ENCODE measurements at places on chromosomes 6 and 20.
A peak's percentile ranks its signal among the peaks of the same experiment; 100 is the strongest.

- no peak for DNase-seq
Observed at GRCh38 chr20:58869662-58870227, 17.2 kb downstream of the GNAS start.

DNA sequence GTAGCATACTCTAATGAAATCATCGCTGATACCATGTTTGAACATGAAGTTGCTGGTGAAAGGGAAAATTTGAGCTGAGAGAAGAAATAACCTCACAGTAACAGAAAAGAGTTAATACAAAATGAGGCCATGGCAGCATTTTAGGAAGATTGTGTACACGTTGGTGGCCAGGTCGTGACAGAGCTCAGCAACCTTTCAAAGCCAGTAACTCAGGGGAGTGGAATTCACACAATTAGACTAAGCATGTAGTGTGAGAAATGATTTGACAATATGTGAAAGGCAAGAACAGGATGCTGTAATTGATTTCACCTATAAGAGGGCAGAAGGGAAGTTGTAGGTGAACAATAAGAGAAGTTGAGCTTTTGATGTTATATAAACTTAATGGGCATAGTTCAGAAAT, 246.3 kb downstream of the OGFRL1 start:
- DNase-seq = no peak

DNA sequence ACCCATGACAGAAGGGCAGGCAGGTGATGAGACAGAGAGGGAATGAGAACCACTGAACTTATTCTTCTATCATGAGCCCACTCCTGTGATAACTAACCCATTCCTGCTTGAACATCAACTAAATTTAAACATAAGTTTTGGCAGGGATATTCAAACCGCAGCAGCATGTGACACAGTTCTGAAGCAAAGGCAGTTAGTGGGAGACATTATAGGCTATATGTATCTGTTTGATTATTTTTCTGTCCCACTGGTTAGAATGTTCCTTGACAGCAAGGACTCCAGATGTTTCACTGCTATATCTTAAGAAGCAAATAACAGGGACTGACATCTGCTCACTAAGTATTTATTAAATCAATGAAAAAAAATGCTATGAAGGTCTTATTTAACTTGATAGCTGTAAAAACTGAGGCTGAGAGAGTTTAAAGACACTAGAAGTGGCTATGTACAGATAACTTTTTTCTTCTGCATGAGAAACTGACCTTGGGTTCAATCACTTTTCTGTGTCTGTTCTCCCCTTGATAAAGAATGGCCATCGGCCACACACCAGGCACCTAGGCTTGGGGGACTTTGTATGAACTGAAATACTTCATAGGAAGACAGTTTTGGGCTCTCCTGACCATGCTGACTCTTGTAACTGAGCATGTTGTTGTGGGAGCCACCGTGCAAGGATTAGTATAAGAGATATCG, 90.9 kb downstream of the CEP162 start:
- no peak for DNase-seq

DNA sequence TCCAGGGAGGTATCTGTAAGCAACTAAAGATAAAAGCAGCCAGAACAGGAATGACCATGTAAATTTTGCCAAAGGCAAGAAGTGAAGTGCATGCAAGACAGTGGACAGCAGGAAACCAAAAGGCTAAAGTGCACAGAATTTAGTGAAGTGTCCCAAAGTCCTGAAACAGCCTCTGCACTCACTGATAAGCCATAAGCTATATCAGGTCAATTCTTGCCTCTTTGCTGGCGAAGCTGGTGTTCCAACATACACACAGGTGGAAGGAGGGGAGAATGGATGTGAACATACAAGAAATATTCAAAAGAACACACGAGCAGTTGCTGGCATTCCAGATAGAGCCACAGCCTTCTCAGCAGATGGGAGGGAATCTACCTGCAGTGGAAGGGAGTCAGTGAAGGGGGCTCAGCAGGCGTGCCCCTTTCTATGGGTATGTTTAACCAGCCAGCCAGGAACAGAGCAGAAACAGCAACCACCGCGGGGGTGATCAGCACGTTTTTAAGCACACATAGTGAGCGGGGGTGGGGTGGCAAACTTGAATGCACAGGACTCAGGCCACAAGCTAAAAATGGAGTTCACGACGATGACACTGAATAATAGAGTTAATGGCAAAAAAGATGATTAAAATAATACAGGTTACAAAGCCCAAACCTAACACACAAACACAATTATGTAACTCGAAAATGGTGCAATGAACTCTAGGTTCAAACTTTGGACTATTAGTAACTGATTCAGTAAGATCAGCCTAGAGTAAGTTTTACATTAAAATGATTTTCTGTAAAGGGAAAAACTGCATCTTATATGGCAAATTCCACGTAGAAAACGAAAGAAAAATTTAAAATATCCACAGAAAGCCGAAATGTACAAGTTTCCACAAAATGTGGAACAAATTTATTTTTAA, 1.2 kb downstream of the ECI2 start:
- DNase-seq = peak; percentile 40

DNA sequence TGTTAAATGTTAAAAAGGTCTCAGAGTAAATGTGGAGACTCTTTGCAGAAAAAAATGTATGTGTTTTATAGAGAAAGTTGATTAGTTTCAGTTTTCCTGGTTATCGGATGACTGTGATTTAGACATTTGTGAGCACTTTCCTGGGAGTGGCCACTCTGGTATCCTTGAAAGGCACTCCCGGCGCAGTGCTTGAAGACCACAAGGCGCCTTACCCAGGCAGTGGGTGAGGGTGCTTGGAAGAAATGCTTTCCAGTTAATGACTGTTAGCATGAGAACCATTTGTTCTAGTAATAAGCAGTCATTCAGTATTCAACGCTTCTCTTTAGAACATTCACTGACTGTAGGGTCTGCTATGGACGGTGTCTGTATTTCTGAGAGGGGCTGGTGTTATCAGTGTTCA, 7.2 kb downstream of the CDS2 start:
- no peak for DNase-seq

- no peak for DNase-seq
Observed at GRCh38 chr6:169243661-169244060, 10.0 kb downstream of the THBS2 start.

DNA sequence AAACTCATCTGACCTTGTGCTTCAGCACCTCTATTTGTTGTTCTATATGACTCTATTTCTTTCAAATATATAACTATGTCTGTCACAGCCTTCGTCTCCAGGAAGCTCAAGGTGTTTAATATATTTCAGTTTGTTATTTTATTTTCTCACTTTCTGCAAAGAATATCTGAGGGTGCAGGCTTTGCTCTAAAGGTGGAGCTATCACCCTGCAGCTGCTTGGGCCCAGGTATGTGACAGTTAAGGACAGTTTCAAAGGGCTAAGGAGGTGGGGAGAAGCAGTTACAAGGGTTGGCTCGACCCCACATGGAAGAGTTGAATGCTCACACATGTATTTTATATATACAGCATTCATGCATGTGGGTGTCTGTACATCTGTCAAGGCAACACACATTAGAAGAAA, 405.6 kb downstream of the BTBD9 start:
- DNase-seq = no peak

DNA sequence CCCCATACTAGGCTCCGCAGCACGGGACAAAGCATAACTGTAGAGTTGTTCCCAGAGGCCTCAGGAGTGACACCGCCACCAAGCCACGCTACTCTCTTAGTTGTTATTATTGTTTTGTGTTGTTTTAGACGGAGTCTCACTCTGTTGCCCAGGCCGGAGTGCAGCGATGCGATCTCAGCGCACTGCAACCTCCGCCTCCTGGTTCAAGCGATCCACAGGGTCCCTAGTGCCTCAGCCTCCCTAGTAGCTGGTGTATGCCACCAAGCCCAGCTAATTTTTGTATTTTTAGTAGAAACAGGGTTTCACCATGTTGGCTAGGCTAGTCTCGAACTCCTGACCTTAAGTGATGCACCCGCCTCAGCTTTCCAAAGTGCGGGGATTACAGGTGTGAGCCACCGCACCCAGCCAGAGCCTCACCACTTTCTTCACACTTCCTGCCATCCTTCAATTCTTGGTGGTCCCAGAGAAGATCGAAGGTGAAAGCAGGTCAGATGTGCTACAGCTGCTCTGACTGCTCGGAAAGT, 11.8 kb downstream of the RPL7L1 start:
- DNase-seq = no peak

DNA sequence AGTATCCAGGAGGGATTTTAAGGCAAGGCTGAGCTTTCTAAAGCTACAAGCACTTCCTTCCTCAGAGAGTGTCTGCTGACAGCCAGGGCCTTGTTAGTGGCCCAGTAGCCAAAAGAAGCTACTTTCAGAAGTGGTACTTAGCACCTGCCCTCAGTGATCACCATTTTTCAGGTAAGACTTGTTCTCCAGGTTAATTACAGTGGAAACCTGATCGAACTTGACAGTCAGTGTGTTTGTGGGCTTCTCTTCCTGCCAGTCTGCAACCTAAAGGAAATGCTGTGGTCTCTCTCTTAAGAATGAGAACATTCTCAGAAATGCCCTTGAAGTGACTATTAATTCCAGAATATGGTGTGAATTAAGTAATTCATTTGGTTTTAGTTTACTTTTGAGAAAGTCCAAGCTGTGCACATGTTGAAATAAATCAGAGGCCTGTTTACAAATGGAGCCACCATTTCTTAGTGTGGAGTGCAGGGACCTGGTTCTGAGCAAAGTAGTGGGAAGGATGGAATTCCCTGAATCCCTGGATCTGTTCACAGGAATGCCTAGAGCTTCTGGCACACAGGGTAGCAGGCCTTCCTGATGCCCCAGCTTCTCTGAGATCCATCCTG, 185.3 kb upstream of the AGPAT4 start:
- no peak for DNase-seq

GRCh38 chr20:33622705-33623365, 39.3 kb upstream of the C20orf144 start:
- DNase-seq = no peak

DNA sequence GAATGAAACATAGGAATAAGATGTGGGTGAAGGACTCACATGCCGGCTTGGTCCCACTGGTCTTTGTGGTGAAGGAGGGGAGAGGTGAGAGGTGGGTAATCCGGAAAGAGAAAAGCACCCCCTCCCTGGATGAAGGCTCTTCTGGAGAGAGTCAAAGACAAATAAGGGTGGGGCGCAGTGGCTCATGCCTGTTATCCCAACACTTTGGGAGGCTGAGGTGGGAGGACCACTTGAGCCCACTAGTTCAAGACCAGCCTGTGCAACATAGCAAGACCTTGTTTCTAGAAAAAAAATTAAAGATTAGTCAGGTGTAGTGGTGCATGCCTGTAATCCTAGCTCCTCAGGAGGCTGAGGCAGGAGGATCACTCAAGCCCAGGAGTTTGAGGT, 3.1 kb downstream of the LTB start:
- DNase-seq = peak; percentile 36

DNA sequence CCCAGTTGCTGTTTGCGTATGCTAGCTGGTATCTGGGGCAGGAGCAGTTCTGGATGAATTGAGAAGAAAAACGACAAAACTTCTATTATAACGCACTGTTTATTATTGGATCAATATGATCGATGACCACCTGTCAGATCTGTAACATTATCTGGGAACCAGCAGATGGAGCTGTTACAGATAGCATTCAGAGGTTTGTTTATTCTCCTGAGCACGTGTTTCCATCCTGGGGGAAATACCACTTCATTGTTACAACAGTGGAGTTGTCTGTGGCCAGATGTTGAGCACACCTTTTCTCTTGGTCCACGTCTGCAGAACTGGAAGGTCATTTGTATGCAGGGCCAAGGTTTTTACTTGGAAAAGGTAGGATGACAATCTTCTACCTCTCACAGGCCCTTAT, 16.0 kb upstream of the NKX2-2 start:
- no peak for DNase-seq

GRCh38 chr6:68476611-68477010, 158.5 kb upstream of the ADGRB3 start:
- DNase-seq = no peak

DNA sequence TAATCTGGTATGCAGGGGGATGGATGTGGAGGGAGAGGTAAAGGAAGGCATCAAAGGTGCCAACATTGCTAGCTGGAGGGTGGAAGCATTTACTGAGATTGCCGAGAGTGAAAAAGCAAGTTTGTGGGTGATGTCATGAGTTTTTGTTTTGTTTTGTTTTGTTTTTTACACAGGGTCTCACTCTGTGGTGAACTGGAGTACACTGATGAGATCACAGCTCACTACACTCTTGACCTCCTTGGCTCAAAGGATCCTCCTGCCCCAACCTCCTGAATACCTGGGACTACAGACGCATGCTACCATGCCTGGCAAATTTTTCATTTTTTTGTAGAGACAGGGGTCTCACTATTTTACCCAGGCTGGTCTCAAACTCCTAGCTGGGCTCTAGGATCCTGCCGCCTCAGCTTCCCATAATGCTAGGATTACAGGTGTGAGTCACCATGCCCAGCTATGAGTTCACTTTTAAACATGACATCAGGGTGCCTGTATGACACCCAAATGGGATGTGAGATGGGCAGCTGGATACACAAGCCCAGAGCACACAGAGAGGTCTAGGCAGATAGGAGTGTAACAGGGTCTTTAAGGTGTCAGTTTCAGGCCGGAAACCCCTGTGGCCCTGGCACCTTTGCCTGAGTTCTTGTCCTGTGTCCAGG, 35.1 kb upstream of the HMGA1 start:
- no peak for DNase-seq

DNA sequence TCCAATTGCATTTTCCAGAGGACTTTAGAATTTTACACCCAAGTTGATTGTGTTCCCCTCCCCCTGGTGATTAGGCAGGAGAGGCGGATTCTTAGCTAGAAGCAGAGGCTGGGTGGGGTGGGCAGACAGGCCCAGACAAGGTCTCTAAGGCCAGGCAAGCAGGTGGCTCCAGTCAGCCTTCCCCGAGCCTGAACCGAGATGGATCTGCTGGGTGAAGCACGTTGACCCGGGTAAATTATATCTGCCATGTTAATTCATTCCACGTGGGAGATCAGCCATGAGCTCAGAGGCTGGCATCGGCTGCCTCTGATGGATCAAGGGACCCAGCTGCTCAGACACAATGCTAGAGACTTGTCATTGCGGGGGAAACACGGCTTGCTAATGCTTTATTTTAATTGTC, 159.5 kb upstream of the MAFB start:
- no peak for DNase-seq

DNA sequence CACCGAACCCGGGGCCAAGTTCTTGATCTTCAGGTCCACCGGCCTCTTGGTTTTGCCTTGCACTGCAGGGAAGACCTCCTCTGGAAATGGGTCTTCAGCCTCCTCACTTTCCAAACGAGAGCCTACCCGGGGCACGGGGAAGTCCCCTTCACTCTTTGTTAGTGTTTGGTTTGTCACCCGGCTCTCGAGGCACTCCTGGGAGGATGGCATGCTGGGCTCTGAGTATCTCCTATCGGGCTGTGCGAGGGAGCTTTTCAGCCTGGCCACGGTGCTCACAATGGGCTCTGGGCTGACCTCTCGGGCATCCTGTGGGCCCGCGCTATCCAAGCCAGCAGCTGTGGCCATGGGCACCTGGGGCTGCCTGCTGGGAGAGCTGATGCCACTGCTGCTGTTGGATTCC, 8.1 kb downstream of the TAGAP start:
- no peak for DNase-seq

GRCh38 chr20:43563429-43563828, 4.6 kb downstream of the SGK2 start:
- DNase-seq = no peak
